IMR-90 (cell line): ENCODE measurements at places on chromosomes 5 and 9. TPM values are rescaled to one million over a fixed set of nuclear protein-coding genes. Genes with fewer than 3 reads are reported as not detected.

GRCh38 chr5:150660108-150660831 lies 781 bp upstream of the MYOZ3 start:
- no peak for DNase-seq

Gene SEC24A
- 28.1 and 31.7 TPM in 2 replicates for total RNA-seq

Gene WNK2
- total RNA-seq: not detected in 2 replicates

Gene RNF183
- total RNA-seq: not detected in 2 replicates

DNA sequence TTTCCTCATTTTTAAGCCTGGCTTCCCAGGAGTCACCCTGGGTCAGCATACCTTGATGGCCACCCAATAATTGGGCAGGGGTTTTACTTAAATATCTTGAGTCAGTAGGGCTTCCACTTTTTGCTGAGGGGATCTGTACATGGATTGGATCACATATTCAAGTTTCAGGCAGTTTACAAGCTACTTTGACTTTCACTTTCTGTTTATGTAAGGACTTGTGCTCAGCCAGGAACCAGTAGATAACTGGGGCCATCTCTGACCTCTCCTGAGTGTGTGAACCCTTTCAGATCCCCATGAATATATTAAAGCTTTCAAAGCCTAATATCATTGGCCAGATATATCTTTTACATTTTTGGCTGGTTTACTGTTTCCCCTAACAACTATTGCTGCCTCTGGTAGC lies 45.1 kb downstream of the SLCO6A1 start:
- no peak for DNase-seq

DNA sequence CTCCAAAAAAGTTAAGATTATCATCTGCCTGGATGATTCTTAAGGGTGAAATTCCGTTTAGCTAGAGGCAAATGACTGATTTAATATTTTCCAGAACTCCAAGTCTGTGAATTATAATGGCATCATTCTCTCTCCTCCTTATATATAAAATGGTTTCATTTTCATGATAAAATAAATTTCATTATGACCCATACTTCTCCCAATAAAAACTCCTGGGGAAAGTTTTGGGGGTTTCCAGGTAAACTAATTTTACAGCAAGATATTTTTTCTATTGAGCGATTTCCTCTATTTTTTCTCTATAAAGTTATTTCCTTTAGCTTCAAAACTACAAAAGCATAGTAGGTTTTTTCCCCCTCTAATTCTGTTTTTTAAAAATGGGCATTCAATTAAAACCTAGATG lies 7.6 kb upstream of the OTULIN start:
- DNase-seq: no peak

DNA sequence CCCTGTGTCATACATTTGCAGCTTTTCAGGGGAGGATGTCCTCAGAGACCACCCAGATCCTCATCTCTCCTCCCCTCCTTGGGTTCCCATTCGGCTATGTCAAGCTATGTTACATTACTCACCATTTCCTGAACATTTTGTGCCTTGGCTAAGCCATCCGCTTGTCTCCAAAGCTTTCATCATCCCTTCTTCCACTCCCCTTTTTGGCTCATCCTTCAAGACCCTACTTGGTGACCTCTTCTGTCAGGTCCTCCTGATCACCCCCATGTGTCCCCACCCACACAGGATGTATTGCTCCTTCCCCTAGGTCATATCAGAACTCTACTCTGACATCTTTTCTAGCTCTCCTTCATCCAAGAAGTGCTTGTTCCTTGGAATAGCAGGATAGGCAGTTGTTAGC lies 81.8 kb downstream of the BOD1 start:
- DNase-seq: no peak

Gene FGD3
- not detected in 2 replicates for total RNA-seq
